NCI-H2081 treated with DMSO at 0.1 percent for 48 hours (cell line): ENCODE measurements at places on chromosomes 4 and X.

DNA sequence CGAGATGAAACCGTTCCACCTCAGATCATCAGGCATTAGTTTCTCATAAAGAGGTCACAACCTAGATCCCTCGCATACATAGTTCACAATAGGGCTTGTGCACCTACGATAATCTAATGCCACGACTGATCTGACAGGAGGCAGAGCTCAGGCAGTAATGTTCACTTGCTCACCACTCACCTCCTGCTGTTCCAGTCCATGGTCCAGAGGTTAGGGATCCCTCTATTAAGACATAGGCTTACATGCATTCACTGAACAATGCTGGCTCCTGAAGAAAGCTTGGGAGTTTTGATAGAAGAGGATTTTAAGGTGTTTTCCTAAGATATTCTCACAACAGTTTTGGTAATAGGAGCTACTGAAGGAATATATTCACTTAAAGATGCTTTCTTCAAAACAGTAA, 236.1 kb upstream of the FTHL17 start:
- DNase-seq: no peak

DNA sequence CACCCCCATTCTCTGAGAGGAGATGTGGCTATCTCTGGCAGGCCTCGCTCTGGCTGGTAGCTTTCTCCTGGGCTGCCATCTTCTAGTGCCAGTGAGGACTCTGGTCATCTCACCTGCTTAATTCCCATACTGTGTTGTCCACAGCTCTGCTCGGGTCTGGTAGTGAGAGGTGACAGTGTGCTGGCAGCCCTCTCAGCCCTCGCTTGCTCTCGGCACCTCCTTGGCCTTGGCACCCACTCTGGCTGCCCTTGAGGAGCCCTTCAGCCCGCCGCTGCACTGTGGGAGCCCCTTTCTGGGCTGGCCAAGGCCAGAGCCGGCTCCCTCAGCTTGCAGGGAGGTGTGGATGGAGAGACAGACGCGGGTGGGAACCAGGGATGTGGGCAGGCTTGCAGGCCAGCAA, 52.7 kb downstream of the CPLX1 start:
- no peak for DNase-seq

DNA sequence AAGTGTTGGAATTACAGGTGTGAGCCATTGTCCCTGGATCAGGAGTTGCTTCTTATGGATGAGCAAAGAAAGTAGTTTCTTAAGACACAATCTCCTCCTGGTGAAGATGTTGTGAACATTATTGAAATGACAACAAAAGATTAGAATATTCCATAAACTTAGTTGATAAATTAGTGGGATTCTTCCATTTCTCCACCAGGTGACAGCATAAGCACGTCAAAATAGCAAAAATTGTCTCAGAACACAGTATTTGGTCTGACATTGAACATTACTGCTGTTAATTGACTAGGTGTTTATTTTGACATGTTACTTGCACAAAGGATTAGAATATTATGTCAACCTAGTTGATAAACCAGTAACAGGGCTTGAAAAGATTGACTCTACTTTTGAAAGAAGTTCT, 21.6 kb downstream of the CLDN34 start:
- no peak for DNase-seq

GRCh38 chr4:140281828-140282552, 91.5 kb upstream of the SCOC start:
- DNase-seq: no peak

DNA sequence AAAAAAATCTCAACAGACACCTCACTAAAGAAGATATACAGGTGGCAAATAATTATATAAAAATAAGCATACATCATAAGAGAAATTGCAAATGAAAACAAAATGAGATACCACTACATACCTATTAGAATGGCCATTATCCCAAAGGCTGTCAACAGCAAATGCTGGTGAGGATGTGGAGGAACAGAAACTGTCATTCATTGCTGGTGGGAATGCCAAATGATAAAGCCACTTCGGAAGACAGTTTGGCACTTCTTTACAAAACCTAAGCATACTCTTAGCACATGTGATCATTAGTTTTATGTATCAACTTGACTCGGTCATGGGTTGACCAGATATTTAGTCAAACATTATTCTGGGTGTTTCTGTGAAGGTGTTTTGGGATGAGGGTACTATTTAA, 13.5 kb upstream of the MANBA start:
- no peak for DNase-seq

- DNase-seq: no peak
These were observed 81.4 kb downstream of the CEP44 start for GRCh38 chr4:174365018-174365587.

DNA sequence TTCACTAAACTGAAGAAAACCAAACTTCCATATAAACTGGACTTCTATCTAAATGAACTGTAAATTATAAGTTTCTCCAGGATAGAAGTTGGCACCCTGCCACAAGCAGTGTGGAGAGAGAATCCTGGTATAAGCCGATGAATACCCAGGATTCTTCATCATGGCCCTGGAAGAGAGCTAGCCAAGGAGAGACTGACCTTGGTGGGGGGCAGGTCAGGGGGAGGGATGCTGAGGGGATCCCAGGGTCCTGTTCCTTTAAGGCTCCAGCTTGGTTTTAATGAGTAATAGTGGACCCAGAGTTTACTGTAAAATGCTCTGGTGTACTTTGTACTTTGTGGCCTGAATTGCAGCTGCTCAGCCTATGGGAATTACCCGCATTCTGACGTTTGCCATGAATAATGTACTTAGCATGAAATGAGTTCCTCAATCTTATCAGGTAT, 16.9 kb downstream of the RASSF6 start:
- no peak for DNase-seq

DNA sequence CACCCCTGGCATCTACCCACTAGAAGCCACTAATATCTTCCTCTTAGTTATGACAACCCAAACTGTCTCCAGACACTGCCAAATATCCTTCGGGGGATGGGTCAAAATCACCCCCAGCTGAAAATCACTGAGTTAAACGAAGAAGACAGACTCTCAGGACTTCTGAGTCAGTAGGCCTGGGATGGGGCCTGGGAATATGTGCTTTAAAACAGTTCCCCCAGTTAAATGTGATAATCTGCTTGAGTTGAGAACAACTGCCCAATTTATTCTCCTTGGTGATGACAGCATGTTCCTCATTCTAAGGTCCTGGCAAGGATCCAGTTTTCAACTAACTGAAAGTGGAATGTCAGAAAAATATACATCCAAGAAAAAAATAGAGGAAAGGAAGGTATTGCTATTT, 52.4 kb downstream of the CBLL2 start:
- no peak for DNase-seq

DNA sequence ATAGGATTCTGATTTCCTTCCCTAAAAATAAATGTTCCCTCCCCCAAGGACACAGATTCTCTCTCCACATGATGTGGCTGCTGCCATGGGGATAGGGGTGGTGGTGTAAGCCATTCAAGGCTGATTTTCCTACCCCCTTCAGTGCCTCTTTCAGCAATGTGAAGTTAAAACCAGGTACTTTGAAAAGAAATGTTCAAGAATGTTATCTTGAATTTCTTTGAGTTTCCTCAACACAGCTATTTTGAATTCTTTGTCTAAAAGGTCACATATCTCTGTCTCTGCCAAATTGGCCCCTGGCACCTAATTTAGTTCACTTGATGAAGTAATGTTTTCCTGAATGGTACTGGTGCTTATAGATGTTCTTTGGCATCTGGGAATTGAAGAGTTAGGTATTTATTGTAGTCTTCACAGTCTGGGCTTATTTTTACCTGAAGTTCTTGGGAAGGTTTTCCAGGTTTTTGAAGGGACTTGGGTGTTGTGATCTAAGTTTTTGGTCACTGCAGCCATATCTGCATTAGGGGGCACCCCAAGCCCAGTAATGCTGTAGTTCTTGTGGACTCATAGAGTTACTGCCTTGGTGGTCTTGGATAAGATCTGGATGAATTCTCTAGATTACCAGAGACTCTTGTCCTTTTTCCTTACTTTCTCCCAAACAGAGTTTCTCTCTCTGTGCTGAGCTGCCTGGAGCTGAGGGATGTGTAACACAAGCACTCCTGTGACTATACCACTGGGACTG, 7.6 kb upstream of the DIPK2B start:
- DNase-seq: no peak

GRCh38 chrX:14083783-14084182, 54.1 kb upstream of the GEMIN8 start:
- no peak for DNase-seq

DNA sequence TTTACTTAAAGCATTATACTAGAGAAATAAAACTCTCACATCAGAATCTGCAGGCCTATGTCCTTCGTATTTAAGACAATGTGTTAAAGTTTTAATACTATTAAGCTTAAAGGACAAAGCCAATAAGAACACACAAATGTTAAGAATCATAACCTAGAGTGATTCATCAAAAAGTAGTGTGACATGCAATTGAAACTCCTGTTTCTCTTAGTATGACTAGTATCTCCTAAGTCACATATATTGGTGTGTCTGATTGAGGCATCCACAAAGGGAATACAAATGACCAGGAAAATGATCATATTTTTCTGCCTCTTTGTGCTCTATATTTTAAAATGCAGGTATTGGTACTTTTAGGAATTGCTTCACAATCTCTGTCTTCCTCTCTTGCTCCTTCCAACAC, 23.8 kb downstream of the GPRASP3 start:
- no peak for DNase-seq

DNA sequence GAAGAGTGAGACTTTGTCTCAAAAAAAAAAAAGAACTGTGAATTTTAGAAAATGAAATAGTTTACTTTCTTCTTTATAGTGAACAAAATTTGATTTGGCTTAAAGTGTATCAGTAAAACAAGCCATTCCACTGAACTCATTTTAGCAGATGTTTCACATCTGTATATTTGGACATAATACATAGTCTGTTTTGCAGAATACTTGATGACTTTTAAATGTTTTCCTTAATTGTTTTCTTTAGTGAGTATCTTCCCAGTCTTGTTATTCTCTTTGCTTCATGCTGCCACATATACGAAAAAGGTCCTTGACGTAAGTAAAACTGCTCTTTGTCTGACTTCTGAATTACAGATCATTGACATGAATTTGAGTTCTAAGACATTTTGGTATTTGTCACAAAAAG, 8.3 kb downstream of the TMEM33 start:
- DNase-seq: no peak

DNA sequence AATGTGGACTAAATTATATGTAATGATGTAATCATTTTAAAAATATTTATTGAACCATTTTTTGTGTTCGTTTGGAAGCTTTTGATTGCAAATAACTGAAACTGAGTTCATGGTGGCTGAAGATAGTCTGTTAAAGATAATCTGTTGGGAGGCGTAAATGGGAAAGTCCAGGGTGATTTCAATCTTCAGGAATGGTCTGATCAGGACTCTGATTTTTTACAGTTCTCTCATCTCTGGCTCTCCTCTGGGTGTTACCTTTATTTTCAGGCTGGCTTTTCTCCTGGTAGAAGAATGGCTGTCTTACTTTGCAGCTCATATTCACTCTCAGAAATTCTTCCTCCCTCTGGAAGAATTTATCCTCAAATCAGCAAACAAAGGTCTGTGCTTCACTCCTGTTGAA, 199.0 kb upstream of the LEF1 start:
- no peak for DNase-seq

DNA sequence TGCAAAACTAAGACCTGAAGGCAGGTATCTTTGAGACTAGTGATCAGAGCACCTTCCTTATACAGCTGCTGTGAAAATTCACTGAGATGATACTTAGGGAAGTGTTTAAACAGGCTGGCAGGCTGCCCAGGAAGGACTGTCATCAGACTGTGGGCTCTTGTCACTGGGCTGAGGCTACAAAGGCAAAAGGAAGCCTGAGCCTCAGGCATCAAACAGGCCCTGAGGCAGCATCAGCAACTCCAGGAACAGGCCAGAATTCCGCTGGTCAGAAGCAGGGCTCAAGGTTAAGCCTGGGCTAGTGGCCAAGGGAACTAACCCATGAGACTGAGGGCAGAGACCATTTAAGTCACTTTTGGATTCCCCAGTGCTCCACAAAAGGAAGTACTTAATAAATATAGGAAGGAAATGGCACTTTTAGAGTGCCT, 12.8 kb downstream of the PJA1 start:
- DNase-seq: no peak

GRCh38 chr4:75142850-75143249, 209.9 kb downstream of the PARM1 start:
- DNase-seq: no peak

DNA sequence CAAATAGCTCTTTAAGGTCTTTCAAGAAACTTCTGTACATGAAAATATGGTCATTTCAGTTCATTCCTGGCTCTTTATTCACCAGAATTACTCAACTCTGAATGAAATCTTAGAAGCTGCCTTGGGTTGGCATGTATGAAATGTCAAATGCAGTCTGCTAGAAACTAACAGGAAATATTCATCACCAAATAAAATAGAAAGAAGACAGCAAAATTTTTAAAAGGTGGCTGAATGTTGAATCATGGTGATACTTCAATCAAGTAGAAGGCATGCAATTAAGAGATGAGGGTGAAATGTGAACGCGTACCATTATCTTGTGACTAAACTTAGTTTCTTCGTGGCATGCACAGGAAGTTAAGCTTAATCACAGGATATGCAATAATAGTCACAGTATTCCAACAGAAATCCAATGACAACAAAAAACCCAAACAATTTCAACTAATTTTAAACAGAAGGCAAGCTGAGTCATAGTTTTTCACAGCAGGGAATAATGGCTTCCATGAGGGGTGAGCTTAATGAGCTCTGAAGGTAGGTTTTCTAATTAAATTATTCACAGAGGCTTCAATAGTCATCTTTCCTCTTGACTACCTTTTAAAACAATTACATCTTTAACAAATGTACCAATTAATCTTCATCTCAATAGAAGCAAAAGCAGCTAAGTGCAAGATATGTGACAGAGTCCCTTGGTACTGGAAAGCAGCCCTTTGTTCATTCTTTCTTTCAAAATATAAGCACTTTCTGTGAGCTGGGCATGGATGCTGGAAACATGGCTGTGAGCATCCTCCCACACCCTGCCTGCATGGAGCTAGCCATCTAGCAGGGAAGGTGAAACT, 44.5 kb downstream of the SCFD2 start:
- DNase-seq: no peak

GRCh38 chr4:15668566-15669435, 12.8 kb upstream of the FAM200B start:
- DNase-seq: no peak

GRCh38 chr4:151862766-151863165, 102.0 kb upstream of the GATB start:
- DNase-seq: no peak

DNA sequence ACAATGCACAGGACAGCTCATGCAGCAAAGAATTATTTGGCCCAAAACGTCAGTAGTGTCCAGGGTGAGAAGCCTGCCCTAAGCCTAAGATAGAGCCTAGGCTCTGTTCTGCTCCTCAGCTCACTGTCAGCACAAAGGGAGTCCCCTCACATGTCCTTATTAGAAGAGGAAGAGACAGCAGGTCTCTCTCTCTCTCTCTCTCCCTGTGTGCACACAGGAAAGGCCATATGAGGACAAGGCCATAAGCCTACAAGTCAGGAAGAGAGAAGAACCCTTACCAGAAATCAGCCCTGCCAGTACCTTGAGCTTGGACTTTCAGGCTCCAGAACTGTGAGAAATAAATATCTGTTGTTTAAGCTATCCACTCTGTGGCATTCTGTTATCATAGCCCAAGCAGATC, 20.4 kb downstream of the FAM184B start:
- DNase-seq: no peak

- no peak for DNase-seq
These were observed 70.3 kb downstream of the ANXA10 start for GRCh38 chr4:168162604-168163003.

- no peak for DNase-seq
These were observed 132.6 kb downstream of the ATG4A start for GRCh38 chrX:108224218-108224617.
